HuH-7.5 (cell line): ENCODE measurements at places on chromosomes 3 and 15.

DNA sequence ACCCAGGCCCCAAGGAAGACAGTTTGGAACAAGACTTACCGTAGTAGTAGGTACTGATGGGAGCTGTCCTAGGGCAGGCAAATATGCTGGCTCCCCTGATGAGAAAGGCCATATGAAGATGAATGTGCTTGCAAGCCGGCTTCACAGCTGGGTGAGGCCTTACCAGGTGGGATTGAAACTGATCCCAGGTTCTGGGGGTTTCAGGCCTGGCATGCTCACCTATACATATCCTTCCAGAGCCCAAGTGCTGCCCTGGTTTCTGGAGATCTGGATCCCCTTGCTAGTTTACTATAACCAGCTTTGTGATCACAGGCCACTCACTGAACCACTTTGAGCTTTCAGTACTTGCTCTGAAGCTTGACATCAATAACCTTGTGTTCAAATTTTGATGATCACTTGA lies 274.3 kb downstream of the EPHB1 start:
- DNase-seq = no peak

- DNase-seq = no peak
These were observed 15.8 kb downstream of the TRAT1 start for GRCh38 chr3:108838436-108838835.

DNA sequence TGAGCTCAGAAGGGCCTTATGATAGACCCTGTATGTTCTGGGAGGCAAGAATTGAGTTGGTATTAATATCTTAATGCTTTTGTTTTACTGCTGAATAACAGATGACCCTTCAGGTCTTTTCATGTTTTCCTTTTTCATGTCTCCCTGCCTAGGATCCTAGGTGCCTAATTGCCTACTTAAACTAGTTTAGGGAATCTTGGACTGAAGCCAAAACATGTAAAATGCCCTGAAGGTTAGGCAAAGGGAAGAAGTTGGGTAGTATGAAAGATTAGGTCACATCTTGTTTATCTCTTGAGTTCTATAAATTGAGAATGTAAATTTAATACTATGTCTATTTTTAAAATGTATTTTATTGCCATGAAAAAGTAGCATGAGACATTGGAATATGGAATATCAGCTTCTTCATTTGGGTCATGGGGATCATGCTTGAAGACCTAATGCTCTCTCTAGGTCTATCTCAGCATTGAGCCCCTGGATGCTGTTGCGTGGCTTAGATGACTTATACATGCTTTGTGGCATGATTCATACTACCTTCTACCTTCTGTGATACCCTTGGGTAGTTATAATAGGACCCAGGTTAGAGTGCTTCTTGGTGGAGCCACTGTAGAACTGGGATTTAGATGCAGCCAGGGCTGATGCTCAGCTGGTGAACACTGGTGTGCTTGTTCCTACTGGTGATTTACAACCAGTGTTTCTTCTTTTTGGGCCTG lies 26.4 kb downstream of the RBM6 start:
- DNase-seq = no peak

DNA sequence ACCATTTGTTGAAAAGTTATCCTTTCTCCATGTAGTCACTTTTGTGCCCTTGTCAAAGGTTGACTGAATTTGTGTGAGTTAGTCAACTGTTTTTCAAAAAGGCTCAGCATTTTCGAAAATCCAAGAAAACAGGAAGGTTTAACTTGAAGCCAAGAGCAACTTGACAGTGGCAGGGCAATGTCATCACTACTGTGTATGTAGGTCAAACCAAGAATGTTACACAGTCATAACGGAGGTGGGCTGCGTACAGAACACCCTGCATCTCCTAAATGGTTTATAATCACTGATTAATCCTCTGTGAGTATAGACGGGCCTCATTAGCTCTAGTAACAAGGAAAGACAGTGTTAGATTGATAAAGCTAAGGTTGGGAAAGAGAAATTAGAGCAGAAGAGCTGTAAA lies 1064.9 kb downstream of the FHIT start:
- DNase-seq = no peak

DNA sequence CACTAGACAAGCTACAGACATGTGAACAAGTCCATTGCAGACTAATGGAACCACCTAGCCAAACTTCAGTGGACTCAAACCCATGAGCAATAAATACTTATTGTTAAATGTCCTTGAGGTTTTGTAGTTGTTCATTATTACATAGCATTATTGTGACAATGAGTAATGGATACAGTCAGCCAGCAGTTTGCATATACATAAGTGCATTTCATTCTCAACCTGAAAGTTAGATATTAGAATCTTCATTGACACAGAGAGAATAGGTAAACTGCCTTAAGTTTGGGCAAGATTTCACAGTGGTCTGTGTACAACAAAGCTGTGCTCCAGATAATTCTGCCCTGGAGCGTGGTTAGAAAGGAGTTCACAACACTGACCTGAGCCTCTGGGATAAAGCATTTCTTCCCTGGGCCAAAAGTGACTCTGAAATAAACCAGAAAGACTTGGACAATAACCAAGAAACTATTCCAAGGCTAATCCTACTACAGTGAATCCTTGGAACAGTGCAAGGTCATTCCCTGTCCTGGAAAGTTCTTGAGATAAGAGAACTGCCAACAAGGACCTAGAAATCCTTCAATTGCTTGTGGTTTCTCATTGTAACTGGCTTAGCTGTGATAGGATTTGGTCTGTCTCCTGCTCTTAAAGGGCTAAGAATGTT lies 225.5 kb upstream of the STT3B start:
- DNase-seq = no peak

GRCh38 chr3:9157651-9158362 lies 91.6 kb downstream of the SRGAP3 start:
- no peak for DNase-seq

DNA sequence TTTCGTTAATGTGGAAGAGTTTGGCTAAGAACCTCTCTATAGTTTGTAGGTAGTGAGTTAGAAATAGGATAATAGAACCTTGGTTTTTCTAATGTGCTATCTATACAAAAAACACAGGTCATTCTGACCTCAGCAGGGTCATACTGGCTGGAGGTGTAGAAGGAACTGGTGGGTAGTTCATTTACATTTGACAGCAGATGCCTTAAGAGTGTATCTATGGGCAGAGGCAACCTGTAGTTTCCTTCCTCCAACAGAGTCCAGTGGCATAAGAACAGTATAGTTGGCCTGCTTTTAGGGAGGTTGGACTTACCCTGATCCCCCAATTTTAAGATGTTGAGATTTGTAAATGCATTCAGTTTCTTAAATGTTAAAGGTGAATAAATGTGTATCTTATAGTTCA lies 152.2 kb downstream of the TCF12 start:
- no peak for DNase-seq

- peak; percentile 1 for DNase-seq
These were observed 30.9 kb upstream of the PCSK6 start for GRCh38 chr15:101520395-101520794.

DNA sequence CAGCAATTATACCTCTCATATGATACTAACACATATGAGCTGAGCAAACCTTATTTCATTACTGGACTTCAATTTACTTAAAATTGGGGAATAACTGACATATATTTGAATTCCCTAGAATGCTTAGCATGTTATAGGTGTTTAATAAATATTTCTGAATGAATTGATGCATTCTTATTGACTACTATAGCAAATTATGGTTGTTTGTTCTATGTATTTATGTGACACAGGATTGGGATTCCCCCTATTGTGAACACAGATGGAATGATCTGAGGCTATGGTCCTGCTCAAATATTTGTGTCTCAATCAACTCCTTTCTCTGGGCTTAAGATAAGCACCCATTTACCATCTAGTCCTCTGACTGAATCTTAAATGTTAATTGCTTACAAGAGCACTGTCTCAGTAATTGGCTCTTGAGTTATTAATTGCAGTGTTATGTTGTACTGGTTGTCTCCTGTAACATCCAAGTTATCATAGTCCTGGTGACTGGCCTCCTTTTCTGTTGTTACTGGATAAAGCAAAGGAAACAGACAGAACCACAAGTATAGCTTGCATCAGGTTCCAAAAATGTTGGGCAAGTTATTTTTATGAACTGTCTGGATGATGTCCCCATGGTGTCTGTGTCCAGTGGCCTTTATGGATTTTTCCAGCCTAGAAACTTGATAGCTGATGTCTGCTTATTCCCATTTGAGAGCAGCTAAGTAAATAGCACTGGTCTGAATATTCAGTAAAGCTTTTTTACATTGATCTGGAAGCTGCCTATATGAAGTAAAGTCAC lies 2.3 kb upstream of the UACA start:
- DNase-seq = no peak

DNA sequence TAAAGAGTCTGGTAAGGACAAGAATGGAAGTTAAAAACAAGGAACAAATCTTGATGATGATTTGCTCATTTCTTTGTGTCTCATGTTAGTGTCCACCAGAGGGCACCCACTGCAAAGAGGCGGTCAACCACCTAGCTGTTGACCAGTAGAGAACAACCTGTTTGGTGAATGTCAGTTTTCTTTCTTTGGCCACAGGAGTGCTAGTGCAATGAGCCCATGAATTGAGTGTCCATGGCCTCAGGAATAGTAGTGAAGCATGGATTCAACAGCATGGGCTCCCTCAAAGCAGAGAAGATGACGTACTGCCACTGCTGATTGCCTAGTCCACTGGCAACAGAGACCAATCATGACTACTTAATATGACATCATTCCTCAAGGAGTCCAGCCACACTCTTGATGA lies 10.7 kb upstream of the CNTN6 start:
- DNase-seq = peak; percentile 12

- no peak for DNase-seq
These were observed 49.3 kb downstream of the SNX4 start for GRCh38 chr3:125470671-125471070.

DNA sequence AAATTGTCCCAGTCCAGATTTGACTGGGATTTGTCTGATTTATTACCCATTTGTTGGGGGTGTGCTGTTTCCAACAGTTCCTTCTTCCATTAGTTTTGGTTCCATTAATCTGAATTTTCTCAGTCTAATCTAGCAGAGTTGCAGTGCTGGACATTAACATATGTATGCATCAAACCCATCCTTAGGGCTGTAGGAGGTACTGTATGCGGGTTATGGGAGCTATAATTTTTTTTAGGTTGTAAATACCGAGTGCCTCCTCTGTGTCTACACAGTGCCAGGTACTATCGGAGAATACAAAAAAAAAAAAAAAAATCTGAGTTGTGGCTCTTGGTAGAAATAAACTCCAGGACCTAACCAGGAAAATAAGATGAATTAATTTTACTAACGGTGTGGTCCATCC lies 133.8 kb downstream of the LIPC start:
- DNase-seq = no peak

DNA sequence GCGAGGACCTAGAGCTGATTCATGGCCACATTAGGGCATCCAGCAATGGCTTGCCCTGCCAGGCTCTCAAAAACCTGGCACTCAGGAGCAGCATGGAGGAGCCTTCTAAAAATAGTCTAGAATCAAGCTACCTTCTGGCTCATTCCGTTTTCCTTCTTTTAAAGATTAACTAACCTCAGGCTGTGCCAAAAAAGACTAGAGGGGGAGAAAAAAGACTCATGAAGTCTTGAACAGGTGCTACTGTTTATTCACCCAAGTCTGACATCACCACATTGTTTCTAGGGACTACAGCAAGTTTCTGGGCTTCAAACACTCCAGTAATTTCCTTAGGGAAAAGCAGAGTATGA lies 125.8 kb downstream of the TNIK start:
- DNase-seq = no peak

GRCh38 chr15:34258151-34258550 lies 33.3 kb downstream of the EMC4 start:
- DNase-seq = no peak

- no peak for DNase-seq
These were observed 23.1 kb upstream of the USP3 start for GRCh38 chr15:63481105-63481810.

- DNase-seq = no peak
These were observed 22.7 kb downstream of the SSUH2 start for GRCh38 chr3:8621872-8622271.

- no peak for DNase-seq
These were observed 33.8 kb downstream of the HDC start for GRCh38 chr15:50231761-50232160.

GRCh38 chr15:76140074-76140464 lies 80.3 kb downstream of the TMEM266 start:
- DNase-seq = no peak

GRCh38 chr3:186742618-186743380 lies 25.6 kb downstream of the KNG1 start:
- DNase-seq = peak; percentile 34

DNA sequence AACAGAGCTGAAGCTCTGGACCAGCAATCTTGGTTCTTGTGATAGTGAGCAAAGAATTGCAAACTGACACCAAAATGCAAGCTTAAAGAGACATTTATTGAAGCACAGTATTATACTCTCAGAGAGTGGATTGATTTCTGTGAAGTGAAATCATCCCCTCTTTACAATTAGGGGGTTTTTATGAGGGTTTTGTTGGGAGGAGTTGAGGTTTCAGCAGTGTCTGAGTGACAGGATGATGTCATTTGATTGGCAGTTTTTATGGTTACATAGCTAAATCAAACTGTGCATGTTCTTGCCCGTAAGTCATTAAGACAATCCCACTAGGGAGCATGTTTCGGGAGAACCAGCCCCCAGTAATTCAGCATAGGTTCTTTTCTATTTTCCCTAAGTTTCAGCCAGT lies 1200.5 kb downstream of the SI start:
- DNase-seq = no peak

GRCh38 chr3:185727873-185728272 lies 97.0 kb downstream of the IGF2BP2 start:
- no peak for DNase-seq

GRCh38 chr15:88939486-88939806 lies 26.3 kb upstream of the MFGE8 start:
- DNase-seq = no peak

- no peak for DNase-seq
These were observed 50.0 kb upstream of the RPL35A start for GRCh38 chr3:197899833-197900478.

DNA sequence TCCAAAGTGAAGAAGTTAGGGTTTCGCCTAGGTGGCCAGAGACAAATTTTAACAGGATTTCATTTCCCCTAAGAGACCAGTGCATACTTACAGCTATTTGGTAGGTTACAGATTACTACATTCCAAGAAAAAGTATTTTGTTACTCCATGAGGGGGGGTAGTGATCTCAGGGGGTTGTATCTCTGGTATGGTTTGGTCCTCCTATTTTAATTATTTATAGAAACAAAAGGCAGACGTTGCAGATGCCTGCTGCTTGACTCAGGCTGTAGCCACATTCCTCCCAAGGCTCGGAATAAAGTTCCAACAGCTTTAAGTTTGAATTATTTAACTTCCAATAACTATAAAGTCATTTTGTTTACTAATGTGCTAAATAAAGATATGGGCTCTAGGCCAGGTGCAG lies 1.3 kb upstream of the TRIM59 start:
- no peak for DNase-seq

DNA sequence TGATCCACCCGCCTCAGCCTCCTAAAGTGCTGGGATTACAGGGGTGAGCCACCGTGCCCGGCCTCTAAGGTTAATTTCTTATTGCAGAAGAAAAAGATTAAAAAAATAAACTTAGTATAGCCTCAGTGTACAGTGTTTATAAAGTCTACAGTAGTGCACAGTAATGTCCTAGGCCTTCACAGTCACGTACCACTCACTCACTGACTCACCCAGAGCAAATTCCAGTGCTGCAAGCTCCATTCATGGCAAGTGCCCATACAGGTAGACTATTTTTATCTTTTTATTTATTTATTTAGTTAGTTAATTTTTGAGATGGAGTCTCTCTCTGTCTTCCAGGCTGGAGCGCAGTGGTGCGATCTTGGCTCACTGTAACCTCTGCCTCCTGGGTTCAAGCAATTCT lies 3.2 kb upstream of the FLNB start:
- DNase-seq = no peak
